Stimulated activated CD8-positive, alpha-beta memory T cell treated with anti-CD3 and anti-CD28 coated beads, Interleukin-4, amount 100 ng/mL, for 4 hours (primary cell): ENCODE measurements at places on chromosomes 6 and 20.

DNA sequence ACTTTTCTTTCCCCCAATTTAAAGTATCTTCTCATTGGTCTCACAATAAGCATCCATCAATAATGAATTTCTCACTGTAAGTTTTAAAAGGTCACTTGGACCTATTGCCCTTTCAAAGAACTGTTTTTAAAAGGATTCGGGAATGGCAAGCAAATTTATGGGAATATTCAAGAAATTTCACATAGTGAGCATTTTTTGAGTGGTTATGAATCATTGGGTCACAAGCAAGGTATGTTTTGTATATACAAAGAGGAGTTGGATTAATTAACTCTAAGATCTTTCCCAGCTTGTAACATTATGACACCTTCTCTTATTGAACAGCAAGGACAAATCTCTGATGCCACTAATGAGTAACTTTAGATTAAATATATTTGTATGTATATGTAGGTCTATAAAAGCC lies 165.0 kb downstream of the MOXD1 start:
- DNase-seq: no peak

DNA sequence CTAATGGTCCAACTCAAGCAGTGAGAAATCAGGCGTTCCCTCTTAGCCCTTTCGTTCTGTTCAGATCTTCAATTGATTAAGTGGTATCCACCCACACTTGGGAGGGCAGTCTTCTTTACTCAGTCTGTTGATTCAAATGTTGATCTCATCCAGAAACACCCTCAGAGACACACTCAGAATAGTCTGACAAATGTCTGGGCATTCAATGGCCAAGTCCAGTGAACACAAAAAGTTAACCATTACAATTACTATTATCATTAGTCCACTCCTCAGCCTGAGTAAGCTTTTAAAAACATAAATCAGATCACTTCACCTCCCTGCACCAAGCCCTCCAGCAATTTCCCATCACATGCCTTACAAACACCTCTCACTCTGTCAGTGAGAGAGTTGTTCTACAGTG lies 423.2 kb downstream of the RFPL4B start:
- DNase-seq: no peak

GRCh38 chr6:10531942-10532341 lies 10.8 kb downstream of the GCNT2 start:
- no peak for DNase-seq

DNA sequence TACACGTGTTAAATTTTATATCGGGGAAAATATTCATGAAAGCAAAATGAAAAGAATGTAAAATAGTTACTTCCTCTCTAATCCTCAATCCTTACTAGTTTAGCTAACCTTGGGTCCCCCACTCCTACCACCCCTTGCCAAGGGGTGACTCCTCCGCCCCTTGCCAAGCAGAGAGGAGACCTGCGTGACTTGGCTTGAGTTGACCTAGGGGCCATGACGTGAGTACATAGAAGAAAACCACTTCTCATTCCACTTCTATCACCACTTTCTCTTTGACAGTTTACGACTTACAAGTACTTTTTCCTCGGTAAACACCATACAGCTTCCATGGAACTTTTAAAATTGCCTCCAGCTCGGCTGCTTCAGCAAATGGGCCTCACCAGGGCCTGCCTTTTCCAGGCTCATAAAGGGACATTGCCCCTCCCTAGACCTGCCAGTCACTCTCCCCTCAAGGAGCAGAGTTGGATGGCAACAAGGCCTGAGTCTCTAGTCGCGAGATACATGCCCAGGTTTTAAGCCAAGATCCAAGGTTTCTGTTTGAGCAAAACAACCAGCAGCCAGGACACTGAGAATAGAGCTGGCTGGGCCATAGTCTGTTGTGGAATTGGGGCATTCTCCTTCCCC lies 29.9 kb downstream of the SDCBP2 start:
- DNase-seq: no peak

DNA sequence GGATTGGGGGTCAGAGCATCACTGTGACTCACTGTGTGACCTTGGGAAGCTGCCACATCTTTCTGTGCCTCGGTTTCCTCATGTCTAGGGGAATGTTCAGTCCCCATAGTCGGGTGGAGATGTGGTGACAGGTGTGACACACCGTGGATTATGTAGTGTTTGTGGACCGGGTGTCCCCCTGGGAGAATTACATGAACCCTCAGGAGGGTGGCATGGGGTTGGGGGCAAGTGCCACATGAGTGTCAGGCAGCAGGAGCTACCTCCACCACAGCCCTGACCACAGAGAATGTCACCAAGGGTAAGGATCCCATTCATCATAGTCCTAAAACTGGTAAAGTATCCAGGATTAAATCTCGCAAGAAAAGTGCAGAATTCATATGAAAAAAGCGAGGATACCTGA lies 23.2 kb downstream of the SUN5 start:
- no peak for DNase-seq

DNA sequence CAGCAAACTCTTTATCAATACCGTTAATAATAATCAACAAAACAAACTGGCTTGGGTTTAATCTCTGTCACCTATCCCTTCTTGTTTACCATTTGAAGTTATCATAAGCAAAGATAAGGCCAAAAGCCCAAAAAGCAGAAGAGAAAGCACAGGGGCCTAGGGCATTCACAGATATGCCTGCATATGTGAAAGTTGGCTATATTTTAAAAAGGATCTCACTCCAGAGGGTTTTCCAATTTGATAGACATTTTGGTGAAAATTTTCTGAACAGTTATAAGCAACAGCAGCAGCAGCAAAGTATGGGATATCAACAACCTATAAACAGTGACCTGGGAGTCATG lies 101.1 kb downstream of the ATXN1 start:
- no peak for DNase-seq

GRCh38 chr20:39879296-39879695 lies 809.7 kb downstream of the MAFB start:
- no peak for DNase-seq

DNA sequence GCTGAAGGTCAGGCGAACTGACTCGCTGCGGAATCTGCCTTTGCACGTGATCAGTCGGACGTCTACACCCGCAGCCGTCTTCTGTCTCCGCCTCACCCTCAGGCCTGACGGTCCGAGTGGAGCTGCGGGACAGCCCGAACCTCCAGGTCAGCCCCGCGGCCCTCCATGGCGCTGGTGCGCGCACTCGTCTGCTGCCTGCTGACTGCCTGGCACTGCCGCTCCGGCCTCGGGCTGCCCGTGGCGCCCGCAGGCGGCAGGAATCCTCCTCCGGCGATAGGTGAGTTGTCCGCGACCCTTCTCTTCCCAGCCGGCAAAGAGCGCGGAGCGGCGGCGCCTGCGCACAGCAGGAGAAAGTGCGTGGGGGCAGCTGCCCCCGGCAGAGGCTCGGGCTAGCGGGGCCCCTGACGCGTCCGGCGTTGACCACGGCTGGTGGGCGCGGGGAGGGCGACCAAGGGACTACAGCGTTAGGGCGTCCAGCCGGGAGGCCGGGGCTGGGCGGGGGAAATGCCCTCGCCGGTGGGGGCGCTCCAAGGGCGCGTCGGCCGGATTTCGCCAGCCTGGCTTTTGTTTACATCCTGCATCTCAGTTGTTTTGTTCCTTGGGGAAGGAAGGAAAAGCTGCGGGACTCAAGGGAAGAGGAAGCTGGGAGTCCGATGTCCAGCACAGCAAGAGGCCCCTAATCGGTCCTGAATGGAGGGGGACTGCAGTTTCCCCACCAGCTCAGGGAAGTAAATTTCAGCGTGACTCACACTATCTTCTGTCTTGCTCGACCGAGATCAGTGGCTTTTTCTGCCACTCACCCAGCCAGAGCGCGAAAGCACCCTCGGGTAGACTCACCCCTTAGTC lies at the start of gene SMPDL3A:
SMPDL3A (plus strand) TSS at position 77 of the 846 bp plus-strand sequence; CDS start at position 166, 89 bp downstream.
- DNase-seq: no peak

DNA sequence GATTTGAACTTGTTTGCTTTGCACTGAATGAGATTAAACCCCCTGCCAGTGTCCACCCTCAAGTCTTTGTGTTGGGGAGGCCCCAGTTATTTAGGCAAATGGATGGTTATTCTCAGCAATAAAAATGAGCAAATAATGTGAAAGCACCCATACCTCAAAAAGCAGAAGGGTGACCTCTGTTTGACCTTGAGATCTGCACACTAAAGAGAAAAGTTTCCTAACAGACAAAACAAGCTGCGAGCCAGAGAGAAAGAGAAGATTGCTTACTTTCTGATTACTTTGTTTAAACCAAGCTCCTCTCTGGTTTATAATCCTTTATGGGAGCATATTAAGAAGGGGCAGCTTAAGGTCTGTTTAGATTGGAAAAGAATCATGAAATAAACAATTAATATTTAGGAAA lies 30.4 kb upstream of the TRERF1 start:
- DNase-seq: no peak
